ENCODE measurements at places on chromosomes 7 and 10. TPM values are rescaled to one million over a fixed set of nuclear protein-coding genes. Genes with fewer than 3 reads are reported as not detected.

- DNase-seq, result no peak
These were observed 15.3 kb downstream of the GPRIN2 start for GRCh38 chr10:46541017-46541661.

DNA sequence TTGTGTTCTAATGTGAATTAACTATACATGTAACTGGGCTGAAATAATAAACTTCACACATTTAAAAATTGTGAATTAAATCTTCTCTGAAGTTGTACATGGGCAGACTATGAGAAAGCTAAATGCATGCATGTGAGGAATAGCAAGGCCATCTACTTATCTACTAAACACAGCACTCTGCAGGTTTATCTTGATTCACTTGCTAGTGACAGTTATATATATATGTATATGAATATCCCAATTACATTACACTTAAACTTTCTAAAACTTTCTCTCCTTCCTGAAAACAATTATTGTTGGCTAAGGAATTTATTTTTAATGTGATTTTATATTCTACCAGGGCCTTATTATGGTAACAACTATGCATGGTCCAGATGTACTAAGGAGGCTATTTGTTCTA, 5.1 kb upstream of the SP4 start:
- no peak for DNase-seq

GRCh38 chr7:22329816-22330524, 27.0 kb downstream of the RAPGEF5 start:
- no peak for DNase-seq

DNA sequence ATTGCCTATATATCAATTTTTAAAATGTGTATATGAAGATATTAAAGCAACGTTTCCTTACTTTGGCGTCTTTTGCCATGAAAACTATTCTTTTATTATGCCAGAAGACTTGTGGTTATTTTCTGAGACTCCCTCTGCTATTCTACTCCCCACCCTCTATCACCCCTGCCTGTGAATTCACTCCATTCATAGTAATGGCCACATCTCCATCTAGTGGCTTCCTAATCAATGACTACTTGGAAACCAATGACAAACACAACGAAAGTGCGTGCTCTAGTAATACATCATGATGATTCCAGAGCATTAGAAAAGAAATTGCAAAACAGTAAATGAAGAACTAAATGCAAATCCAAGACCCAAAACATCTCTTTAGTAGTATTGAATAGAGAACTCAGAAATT, 186.7 kb upstream of the HGF start:
- DNase-seq, result no peak

DNA sequence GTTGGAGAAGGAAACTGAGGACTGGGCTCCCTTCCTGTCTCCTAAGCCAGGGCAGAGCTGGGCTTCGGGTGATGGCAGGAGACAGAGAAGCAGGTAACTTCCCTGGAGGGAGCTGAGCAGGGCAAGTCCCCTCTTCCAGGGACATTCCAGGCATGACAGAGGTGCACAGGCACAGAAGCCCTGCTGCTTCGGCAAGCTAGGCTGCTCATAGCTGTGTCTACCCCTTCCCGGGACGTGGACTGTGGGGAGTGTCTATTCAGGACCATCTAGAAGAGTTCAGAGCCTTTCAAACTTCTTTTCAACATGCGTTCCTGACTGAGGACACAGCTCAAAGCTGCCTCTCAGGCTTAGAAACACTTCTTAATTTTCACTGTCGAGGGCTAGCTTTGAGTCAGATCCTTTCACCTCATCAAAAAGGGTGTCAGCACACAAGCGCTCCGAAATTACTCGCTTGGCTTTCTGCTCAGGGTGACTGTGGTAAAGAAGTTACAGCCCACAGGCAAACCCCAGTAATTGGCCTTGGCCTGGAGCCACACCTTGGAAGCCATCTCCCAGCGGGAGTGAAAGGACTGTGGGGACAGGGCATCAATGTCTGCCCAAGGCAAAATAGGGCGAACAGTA, 63.7 kb upstream of the STEAP1B start:
- no peak for DNase-seq

DNA sequence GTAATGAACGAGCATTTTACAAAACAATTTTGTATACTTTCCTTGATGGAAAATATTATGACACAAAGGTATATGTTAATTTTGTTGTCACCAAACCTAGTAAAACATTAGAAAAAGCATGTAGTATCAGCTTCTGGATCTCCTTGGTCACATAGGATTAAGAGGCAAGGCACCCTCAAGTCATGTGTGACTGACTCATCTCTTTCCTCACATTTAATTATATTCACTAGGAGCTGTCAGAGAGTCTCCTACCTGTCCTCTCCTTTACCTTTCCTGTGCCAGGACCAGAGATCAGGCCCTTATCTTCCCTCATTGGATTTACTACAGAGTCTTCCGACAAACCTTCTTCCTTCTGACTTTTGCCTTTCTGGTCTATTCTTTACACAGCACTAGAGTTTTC, 111.3 kb upstream of the RPA3 start:
- DNase-seq, result no peak

DNA sequence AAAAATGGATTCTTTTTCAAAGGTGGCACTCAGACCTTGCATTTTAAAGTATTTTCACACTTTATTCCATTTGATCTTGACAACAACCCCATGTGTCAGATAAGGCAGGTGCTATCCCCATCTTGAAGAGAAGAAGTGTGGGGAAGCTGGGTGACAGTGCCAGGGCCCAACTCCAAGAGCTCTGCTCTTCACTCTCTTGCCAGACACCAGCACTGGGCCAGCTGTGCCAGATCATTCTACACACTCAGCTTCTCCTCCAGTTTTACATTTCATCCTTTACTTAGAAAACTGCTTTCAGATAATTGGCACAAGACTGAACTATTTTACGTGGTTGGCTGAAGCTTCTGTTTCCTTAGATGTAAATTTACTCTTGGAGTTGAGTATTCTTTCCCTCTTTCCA, 64.4 kb downstream of the ENO4 start:
- DNase-seq, result peak; percentile 65

DNA sequence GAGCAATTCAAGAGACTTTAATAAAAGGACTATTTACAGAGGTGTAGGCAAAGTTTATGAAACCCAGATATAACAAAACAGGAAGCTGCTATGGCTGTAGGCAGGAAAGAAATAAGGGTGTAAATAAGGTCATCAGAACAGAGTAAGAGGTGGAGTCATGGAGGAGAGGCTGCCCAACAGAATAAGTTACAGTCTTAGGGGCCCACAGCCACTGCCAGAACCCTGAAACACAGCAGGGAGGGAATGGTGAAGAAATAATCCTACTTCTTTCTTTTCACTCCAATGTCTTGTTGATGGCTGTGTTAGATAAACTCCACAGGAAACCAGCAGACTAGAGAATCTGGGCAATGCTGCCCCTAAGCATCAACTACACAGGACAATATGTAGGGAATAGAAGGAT, 155.8 kb upstream of the TAC1 start:
- DNase-seq, result no peak

DNA sequence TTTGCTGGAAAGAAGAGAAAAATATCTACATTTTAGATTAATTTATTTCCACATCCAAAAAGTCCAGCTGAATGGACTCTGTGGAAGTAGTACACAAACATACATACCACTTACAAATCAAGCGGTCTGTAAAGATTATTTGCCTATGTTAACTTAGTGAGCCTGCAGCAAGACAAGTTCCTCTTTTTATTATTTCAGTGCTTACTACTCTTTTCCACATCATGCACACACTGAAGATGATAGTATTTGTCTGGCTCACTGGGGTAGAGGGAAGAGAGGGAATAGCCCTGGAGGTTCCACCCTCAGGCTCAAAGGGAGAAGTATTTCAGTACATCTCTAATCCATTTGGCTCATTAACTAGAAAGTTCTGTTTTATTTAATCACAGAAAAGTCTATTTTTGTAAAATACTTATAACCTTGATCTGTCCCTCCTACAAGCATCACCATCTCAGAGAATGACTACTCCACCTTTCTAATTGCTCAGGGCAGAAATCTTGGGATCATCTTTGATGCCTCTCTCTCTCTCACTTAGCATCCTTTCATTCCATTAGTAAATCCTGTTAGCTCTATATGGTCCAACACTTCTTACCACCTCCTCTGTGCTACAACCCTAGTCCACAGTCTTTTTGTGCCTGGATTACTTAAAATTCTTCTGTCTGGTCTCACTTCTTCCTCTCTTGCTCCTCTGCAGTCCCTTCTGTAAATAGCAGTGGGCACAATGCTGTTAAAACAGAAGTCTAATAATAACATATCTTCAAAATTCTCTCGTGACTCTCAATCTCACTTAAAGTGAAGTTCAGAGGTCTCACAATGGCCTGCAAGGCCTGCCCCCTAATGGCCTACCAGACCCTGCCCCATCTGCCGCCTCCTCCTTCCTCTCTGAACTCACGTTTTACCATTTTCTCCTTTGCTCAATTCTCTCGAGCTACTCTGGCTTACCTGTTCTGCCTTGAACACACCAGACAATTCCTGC, 64.3 kb upstream of the CCDC6 start:
- no peak for DNase-seq

- DNase-seq, result no peak
These were observed 477.4 kb upstream of the FZD8 start for GRCh38 chr10:36119455-36119854.

FAM24B gene
- 4.9 TPM for polyA plus RNA-seq

THNSL1 gene
- polyA plus RNA-seq, result 12.3 TPM

DCLRE1A gene
- polyA plus RNA-seq, result 13.2 TPM

TMEM178B gene
- polyA plus RNA-seq, result 2.8 TPM

OGDHL gene
- 0.60 TPM for polyA plus RNA-seq

Data from right lung (tissue), 10 donors.